Foreskin keratinocyte (primary cell): ENCODE measurements at places on chromosomes 16 and 17. TPM values are rescaled to one million over a fixed set of nuclear protein-coding genes. Genes with fewer than 3 reads are reported as not detected.

GIT1 gene
- total RNA-seq, result 49.9 and 57.6 TPM in 2 replicates

DNA sequence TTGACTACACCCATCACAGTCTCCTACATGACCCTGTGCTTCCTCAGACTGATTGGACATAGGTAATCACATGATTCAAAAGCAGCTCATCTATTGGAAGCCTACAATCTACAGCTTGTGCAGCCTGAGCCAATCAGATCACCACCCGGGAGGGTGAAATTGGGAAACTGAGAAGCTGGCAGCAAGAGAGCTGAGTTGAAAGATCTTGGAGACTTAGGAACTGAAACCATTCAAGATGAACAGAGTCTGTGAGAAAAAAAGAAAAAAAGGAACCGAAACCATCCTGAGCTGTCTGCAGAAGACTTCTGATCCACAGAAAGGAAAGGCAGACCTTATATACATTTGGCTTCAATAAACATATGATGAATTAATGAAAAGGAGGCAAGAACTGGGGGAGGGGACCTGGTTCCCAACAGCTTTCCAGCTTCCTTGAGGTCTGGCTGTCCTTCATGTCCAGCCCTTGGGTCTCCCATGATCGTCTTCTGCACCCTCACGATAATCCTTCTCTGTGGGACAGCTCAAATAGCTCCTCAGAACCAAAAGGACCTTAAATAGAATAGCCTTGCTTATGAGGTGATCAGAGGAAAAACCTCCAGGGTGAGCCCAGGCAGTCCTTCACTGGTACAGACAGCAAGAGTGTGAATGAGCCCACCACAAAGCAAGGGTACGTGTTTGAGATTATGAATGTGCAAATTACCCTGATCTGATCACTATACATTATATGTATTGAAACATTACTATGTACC is 32.6 kb downstream of the PLXDC1 start:
- DNase-seq, result no peak

- no peak for DNase-seq
Observed at GRCh38 chr16:35599429-35600160, 2140.2 kb downstream of the TP53TG3F start.

GRCh38 chr16:64900517-64900916 is 221.3 kb downstream of the CDH11 start:
- no peak for DNase-seq

AMZ2 gene
- total RNA-seq, result 106 and 110 TPM in 2 replicates

DNA sequence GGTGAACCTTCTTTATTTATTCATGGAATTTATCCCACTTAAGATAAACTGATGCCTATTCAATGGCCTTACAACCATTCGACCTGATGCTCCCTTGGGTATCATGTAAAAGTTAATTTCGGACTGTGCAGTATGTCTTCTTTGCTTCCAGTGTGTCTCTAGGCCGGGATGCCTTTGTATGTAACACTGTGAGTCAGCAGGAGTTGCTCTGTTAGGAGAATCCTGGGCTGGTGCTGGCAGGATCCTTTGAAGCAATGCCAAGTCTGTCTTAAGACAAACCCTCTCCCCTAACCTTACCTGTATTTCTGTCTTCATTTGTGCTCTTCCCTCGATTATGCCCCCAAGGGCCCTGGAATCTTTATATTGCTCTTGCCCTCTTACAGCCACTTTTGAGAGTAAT is 37.9 kb upstream of the ABCA8 start:
- peak; percentile 32 for DNase-seq

- DNase-seq, result no peak
Observed at GRCh38 chr17:14197586-14197985, 39.1 kb downstream of the CDRT15 start.

DNA sequence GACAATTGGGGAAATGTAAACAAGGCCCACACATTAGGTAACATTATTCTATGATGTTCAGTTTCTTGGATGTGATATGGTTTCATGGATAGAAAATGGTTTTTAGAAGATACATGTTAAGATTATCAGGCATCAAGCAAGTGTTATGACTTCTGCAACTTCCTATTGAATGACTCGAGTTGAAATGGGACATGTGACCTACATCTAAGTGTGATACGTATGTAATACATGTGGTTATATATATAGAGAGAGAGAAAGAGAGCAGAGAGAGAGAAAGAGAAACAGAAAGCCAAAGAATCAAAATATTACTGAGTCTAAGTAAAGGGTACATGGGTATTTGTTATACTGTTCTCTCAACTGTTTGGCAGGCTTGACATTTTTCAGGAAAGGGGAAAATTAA is 1.7 kb downstream of the TMEM170A start:
- no peak for DNase-seq

CPNE7 gene
- 5.5 and 8.4 TPM in 2 replicates for total RNA-seq

HP gene
- total RNA-seq, result not detected in 2 replicates

- DNase-seq, result peak; percentile 13
Observed at GRCh38 chr16:60739737-60740683, 1296.2 kb downstream of the CDH8 start.

TRIM72 gene
- not detected in 2 replicates for total RNA-seq

ERN2 gene
- not detected in 2 replicates for total RNA-seq

GRCh38 chr16:67543582-67543981 is 15.0 kb downstream of the RIPOR1 start:
- no peak for DNase-seq

C1QBP gene
- 352 and 416 TPM in 2 replicates for total RNA-seq

GRCh38 chr17:10798332-10798749 is 5.6 kb downstream of the TMEM238L start:
- no peak for DNase-seq

DNA sequence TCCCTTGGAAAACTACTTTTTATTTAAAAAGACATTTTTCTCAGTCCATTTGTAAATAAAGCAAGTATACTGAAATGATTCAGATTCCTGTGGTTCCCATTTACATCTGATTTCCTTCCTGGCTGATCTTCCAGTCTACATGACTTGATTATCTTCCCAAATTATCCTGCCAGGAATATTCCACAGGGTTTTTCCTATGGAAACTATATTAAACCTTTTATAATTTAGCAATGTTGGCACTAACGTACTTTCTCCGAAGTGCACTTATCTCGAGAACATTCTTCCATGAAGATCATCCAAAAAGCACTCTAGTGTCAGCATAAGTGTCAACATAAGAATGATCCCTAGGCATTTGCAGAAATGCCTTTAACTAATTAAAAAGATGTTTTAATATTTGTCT is 347.7 kb upstream of the KIF2B start:
- DNase-seq, result no peak

CHAD gene
- total RNA-seq, result not detected in 2 replicates

DNA sequence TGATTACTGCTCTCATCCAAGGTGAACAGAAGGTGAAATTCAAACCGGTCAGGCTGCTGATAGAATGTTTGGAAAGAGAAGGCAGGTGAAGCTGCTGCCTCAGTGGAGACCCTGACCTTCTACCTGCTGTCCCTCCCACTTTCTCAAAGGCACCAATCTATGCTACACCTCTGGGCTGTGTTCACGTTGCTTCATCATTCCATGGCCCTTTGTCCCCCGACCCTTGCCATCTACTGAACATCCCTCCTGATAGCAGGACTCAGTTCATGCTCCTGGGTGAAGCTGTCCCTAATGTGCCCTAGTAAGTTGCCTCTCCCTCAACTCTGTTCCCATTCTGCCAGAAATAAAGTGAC is 44.2 kb upstream of the SOX9 start:
- no peak for DNase-seq

DNA sequence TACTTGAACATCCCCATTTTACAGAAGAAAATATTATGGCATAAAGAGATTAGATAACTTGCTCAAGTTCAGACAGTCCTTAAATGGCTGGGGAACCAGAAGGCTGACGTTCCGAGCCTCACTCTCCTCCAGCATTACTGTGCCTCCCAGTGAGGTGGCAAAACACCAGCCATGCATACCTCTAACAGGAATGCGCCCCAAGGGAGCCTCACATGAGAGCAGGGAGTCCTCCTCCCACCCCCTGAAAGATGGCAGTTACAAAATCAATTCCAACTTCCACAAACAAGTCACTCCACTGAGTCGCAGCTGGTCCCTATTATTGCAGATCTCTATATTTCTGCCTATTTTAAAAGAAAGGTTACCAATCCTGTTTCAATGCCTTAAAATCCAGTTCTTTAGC is 55.5 kb downstream of the ANKFY1 start:
- no peak for DNase-seq

DNA sequence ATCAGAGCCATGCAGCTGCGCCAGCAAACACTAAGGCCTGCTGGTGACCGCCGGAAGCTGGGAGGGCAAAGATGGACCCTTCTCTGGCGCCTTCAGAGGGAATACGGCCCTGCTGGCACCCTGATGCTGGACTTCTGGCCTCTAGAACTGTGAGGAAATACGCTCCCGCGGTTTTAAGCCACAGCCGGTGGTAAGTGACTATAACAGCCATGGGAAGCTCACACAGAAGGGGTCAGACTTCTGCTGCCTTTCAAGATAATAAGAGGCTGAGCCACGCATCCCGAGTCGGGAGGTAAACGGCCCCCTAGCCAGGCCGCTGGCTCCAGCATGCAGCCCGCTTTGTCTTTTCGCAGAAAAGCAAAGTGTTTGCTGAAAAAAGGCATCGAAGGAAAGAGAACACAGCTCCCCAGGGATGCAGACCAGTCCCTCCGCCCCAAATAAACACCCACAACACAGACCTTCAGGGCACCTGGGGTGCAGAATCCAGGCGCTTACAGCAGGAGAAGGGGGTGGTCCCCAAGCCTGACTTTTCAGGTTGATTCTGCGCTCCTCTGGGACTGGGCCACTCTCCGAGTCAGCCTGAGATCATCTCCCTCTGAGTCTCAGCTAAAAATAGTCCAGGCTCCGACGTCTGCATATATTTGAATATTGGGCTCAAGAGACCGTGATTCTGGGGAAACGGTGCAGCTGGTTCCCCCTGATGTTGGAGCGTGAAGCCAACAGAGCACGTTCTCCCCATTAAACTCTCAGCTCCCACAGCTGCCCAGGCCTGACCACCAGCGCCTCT is 89.7 kb downstream of the MGAT5B start:
- no peak for DNase-seq

DNA sequence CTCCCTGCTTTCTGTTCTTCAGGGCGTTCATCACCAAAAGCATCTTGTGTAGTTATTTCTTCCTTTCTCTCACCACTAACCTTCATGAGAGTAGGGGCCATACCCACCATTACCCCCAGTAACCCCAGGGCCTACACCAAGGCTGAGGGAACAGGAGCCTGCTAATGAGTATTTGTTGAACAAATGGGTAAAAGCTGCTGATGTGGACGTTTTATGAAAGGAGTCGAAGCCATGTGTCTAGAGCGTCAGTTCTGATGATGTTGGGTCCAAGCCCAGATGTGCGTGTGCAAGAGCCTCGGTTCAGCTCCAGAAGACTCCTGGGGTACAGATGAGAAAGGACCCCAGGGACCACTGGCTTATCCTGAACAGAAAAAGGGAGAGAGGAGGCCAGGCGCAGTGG is 77.1 kb upstream of the TBC1D3K start:
- DNase-seq, result no peak

DNA sequence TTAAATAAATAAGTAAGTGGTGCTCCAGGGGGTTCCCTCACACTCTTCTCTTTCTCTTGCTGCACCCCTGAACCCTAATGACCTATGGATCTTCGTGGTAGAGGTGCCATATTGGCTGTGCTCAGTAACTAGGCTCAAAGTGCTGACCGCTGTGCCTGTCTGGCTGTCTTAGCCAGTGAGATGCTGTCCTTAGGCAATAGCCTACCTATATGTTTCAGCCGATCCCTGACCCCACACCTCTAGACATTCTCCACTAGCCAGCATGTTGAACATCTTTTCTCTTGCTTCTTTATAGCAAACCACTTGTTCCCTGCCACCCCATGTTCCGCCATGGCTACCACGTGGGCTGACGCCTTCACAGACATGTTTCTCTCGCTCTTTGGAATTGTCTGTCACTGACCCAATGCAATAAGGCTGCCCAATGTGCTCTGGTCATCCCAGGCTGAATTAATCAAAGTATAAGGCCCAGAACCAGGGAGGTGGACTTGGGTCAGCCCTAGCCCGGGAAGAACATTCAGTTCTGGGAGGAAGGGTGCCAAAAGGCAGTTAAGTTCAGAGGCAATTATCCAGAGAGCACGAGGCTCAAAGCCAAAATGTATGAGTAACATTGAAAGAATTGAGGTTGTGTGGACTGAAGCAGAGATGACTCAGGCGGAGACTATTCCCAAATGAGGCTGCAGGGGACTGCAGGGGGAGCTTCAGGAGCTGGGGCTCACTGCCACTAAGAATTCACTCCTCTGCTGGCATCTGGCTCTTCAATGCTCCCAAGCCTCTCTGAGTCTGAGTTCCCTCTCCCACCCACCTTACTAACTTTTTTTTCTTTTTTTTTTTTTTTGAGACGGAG is 28.7 kb upstream of the TNRC6A start:
- peak; percentile 81 for DNase-seq

OMG gene
- total RNA-seq, result not detected in 2 replicates

DNA sequence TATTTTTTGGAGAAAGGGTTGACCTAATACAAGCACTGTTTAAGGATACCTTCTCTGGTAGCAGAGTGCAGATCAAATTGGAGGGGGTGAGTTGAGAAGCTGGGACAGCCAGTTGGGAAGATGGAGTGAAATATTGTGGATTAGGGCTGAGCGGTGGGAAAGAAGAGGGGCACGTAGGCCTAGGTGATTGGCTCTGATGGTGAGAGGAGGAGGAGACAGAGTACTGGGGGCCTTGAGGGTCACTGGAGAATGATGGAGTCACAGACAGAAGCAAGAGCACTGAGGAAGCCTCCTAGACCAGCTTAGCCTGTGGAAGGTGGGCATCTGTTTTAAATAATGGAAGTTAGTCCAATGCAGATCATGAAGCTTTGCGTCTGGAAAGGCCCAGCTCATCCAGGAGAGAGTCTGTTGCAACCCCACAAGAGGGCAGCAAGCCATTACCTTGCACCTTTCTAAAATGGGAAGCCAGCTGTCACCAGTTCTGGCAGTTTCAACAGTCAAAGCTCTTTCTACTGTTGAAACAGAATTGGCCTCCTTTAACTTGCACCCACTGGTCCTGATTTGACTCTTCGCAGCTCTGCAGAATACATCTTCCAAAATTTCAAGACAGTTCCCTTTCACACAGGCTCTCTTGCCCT is 11.8 kb downstream of the SLC9A5 start:
- peak; percentile 40 for DNase-seq

DNA sequence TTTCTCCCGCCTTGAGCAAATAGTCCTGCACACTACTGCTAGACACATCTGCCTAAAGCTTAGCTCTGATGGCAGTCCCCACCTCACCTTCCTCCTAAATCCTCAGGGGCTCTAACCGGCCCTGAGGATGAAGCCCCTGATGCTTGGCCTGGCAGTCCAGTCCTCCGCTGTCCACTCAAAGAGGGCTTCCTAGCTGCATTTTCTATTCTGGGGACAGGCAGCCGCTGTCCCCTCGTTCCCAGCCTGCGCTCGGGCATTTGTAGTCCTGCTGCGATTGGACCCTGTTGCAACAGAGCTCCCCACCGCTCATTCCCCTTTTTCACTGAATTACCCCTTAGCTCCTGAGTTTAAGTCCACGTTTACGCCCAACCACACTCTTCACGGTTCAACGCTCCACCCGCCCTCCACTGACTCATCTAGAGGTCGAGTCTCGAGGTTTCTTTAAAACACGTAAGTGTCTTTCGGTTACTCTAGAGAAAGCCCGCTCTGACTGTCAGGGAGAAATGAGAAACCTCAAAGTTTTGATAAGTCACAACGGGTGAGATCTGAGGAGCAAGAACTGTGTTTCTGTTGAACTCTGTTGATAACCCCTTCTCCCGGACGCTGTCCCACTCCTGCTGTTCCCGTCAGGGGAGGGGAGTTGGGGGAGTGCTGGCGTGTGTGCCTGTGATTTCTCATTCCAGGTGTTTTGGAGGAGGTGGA is 4.5 kb downstream of the CCR7 start:
- DNase-seq, result no peak
